ENCODE measurements at places on chromosomes 13 and 19. TPM values are rescaled to one million over a fixed set of nuclear protein-coding genes. Genes with fewer than 3 reads are reported as not detected.
A peak's percentile ranks its signal among the peaks of the same experiment; 100 is the strongest.

GRCh38 chr13:112968380-112968909, 569 bp upstream of the MCF2L start:
- peaks cover 74% of the 10 kb centered on the region for H3K27me3 ChIP-seq
- no peak for DNase-seq
- no peaks in the 10 kb centered on the region for H3K4me1 ChIP-seq
- no peak overlapping the region for H3K4me3 ChIP-seq

- peak; percentile 62 for DNase-seq
- H3K4me1 ChIP-seq, result no peaks in the 10 kb centered on the region
- H3K36me3 ChIP-seq, result no peaks in the 10 kb centered on the region
- H3K27me3 ChIP-seq, result peaks cover 11% of the 10 kb centered on the region
- H3K4me3 ChIP-seq, result no peak overlapping the region
These were observed 18.9 kb upstream of the ZSCAN5A start for GRCh38 chr19:56333506-56333905.

DNA sequence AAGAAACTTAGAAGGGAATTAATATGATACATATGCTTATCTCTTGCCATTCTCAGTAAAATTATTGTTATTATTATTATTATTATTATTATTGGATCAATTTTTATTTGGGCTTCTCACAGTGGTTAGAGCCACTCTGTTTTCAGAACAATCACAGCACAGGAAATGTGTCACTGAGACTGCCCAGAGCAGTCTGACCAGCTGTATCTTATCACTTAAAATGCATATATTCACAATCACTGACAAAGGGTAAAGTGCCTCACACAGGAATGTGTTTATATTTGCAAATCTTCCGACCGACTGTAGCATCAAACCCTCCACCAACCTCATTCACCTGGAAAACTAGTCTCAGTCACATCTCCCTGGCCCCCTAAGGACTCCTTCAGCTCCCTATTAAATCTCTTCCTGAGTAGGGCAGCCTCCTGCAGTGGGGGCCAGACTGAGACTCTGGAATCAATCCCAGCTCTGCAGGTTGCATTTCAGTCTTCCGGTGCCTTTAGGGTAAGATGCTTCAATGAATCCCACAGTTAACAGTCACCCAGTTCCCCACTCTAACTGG, 738.3 kb upstream of the SLITRK5 start:
- H3K4me3 ChIP-seq, result no peak overlapping the region
- no peak for DNase-seq
- H3K36me3 ChIP-seq, result no peaks in the 10 kb centered on the region
- H3K27ac ChIP-seq, result no peak overlapping the region

- H3K4me3 ChIP-seq, result peak overlapping the region; percentile 94
- peaks cover 61% of the 10 kb centered on the region for H3K36me3 ChIP-seq
- H3K27ac ChIP-seq, result peak overlapping the region; percentile 99
- no peaks in the 10 kb centered on the region for H3K27me3 ChIP-seq
- peaks cover 21% of the 10 kb centered on the region for H3K4me1 ChIP-seq
- no peak for DNase-seq
These were observed 600 bp downstream of the UBE2S start for GRCh38 chr19:55406826-55407549.

The ZNF723 gene
- not detected for total RNA-seq

DNA sequence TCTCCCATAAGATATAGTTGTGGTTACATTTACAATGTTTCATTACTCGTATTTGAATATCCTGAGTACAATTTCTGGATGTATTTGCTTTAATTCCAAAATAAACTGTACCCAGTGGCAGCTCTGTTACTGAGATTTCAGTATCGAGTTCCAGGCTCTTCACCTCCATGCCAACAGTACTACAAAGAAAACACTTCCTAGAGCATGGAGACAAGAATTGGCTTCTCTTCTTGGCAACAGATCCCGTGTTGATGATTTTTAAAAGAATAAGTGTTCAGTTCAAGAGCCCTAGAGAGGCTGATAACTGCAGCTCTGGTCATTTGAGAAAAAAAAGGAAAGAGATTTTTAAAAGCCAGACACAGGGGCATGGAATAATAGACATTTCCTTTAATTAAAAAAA, 302.8 kb downstream of the EFNB2 start:
- no peak overlapping the region for H3K4me3 ChIP-seq
- no peaks in the 10 kb centered on the region for H3K27me3 ChIP-seq
- no peaks in the 10 kb centered on the region for H3K4me1 ChIP-seq
- H3K36me3 ChIP-seq, result no peaks in the 10 kb centered on the region
- no peak overlapping the region for H3K27ac ChIP-seq

The OR7A5 gene
- not detected for total RNA-seq

Data from MCF 10A (cell line).